ENCODE measurements at places on chromosomes 5 and 9. TPM values are rescaled to one million over a fixed set of nuclear protein-coding genes. Genes with fewer than 3 reads are reported as not detected.

- no peak for DNase-seq
Measured at GRCh38 chr5:68288707-68289134, 73.2 kb downstream of the PIK3R1 start.

DNA sequence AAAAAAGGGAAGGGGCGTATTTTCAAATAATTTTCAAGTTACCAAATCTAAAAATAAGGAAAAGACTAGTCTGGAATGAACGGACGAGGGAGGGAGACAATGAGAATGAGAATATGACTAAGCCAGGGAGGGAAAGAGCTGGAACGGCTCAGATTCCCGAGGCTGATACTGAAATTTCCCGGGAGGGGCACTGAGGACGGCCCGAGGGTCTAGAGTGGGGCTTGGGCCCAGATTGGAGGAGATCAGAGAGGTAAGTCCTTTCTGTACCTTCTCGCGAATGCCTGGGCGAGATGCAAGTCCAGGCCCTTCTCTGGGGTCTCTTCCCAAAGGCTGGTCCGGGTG is 3.4 kb upstream of the CCIN start:
- DNase-seq: no peak

DNA sequence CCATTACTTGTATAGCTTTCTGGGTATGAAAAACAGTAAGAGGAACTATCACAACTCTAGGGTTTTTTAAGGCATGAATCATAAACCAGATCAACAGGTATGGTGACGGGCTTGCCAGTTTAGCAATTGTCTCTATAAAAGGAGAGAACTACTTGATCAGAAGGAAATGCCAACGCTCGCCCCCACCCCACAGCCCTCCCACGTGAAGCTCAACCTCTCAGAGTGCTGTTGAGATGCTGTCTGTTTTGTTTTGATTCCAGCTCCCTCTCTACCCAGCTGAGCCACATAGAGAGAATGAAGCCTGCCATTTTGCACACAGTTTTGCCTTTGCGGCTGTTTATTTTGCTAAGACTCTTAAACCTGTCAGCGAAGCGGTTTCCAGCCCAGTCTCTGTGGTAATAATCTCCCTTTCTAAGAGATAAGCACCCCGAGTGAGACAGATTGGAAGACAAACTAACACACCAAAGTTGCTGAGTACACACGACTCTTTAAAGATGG is 257.9 kb upstream of the ANKRD55 start:
- DNase-seq: no peak

DNA sequence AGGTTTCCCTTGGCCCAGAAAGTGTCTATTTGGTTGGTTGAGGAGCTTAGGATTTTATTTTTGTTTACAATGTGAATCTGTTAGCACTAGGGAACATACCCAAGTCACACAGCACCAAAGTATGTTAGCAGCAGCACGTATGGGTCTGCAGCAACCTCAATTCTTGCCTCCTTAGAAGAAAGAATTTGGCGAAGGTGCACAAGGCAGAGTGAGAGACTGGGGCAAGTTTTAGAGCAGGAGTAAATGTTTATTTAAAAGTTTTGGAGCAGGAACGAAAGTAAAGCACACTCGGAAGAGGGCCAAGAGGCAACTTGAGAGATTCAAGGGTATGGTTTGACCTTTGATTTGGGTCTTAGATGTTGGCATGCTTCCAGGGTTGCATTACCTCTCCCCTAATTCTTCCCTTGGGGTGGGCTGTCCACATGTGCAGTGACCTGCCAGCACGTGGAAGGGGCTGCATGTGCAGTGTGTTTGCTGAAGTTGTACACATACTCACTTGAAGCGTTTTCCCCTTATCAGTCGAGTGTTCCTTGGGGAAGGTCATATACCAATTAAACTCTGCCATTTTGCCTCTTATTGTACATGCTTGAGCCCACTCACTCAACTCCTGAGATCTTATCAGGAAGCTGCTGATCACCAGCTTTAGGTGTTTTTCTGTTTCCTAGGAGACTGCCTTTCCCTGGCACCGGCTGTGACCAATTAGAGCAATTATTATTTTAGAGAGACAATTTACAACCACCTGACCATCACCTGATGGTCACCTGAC is 64.9 kb upstream of the SHC3 start:
- no peak for DNase-seq

GRCh38 chr5:5521478-5521877 is 99.0 kb downstream of the ICE1 start:
- no peak for DNase-seq

GRCh38 chr5:41832430-41832829 is 37.8 kb downstream of the OXCT1 start:
- no peak for DNase-seq

DNA sequence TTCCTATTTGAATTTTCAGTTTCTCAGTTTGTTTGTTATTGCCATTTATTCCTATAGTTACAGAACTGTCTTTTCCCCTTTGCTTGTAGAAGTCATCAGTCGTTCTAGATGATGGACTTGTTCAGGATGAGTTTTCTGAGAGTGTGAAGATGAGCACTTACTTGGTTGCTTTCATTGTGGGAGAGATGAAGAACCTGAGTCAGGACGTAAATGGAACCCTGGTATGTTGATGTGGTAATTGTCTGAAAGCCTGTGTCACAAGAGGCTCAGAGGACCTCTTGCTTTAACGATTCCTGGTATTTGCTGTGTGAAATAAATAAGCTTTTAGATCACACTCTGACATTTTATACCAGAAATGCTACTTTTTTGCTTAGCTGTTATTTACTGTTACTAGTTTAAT is 50.6 kb downstream of the LNPEP start:
- DNase-seq: no peak

Gene FRRS1L
- total RNA-seq: 0.42 TPM

Gene CNTLN
- total RNA-seq: 1.9 TPM

GRCh38 chr5:31193591-31194467 is at the start of gene CDH6:
Gene CDH6, plus strand, starts transcription at chr5:31193686. Its CDS starts 73,788 bp downstream, at chr5:31267474.
- DNase-seq: peak; percentile 20

Gene JADE2
- total RNA-seq: 34.7 TPM

DNA sequence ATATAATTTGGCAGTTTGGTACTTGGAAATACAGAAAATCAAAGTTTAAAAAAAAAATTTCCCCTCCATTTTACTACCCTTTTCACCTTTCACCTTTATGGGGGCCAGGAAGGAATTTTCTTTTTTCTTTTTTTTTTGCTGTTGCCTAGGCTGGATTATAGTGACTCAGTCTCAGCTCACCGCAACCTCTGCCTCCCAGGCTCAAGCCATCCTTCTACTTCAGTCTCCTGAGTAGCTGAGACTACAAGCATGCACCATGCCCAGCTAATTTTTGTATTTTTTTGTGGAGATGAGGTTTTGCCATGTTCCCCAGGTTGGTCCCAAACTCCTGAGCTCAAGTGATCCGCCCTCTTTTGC is 9.1 kb downstream of the CHMP5 start:
- no peak for DNase-seq

Gene ZFP37
- 0.51 TPM for total RNA-seq

Gene NME5
- total RNA-seq: 5.1 TPM

Gene KCNN2
- total RNA-seq: 5.0 TPM

DNA sequence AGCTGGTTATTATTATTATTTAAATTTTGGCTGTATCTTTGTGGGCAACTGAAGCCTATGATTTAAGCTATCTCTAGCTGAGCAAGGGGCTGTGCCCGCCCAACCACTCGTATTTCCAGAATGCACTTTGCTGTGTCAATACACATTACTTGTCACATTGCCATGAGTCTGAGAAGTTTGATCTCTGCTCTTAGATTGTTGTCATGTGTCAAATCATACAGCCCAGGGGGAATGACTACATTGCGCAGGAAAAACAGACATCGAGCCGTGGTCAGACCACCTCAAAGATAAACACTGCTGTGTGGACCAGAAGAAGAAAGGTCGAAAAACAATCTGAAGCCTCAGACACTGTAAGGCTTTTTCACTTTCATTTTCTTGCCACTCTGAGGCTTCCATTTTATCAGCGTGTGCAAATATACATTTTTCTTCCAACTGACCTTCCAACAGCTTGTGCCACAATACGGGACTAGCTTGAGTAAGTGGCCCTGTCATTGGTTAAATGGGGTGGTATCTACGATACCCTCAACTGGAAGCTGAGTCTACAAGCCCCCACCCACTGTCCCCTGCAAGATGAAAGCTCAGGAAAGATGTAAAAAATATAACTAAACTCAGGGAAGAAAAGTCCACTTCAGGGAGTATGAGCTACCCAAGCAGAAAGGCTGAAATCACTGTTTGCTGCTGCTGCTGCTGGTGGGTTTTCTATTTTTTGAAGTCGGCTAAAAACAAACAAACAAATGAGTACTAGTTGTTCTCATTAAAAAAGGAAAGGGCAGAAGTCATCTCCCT is 603.0 kb downstream of the BNC2 start:
- no peak for DNase-seq

Gene SPINK13
- not detected for total RNA-seq

DNA sequence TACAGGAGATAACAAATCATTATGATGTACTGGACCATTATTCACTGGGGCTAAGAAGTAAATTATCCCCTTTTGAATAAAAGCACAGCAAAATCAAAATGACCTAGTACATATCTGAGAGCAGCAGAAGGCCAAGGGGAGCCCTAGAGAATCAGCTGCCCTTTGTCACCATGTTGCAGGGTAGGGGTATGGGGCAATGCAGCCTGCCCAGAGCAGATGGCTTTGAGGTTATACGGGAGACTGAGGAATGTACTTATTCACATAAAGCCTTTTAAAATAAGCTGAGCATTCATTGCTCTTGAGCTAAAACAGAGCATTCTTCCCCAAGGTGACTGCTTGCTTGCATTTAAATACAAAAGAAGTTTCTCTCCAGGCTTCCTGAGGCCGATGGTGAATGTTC is 2.6 kb upstream of the TNFAIP8 start:
- DNase-seq: no peak

All from heart left ventricle (tissue), 16 donors.